ENCODE measurements at places on chromosomes 4 and X.

DNA sequence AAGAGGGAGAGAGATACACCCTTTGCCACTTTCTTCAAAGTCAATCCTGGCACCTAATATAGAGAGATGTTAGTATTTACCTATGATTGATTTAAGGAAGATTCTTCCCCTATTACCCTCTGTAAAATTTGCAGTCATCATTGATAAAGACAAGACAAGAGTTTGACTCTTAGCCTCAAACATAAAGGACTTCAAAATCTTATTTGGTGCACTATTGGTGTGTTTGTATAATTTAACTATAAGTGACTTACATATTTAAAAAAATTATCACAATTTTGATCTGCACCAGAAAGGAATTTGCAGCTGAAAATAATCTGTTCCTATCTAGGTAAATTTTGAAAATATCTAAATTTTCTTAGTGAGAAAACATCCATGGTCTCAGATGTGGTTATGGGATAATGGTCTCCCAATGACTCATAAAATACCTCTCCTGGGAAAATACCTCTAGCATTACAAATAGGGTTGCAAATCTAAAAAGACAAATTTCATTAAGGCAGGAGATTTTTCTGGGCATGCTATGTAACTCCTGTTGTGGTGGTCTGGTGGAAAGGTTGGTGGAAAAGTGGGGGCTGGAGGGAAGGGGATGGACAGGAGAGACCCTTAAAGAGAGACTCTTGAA, 173.6 kb upstream of the MED14 start:
- DNase-seq, result peak; percentile 33

DNA sequence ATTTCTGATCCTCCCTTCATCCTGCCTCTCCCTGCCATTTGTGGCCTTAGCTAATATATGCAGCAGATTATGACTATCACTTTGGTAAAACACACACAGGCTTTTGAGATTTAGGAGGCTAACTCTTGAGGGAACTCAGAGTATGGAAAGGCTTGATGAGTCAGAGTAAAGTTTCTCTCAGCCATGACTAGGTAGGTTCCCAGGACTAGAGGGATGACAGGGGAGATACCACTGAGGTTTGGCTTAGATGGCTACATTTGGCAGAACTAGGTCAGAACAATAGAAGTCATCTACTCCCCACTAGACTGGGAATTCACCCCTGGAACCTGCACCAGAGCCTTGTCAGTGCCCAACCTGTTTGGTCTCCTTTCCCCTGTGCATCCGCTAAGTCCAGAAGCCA, 585.7 kb downstream of the TLL1 start:
- peak; percentile 72 for DNase-seq

DNA sequence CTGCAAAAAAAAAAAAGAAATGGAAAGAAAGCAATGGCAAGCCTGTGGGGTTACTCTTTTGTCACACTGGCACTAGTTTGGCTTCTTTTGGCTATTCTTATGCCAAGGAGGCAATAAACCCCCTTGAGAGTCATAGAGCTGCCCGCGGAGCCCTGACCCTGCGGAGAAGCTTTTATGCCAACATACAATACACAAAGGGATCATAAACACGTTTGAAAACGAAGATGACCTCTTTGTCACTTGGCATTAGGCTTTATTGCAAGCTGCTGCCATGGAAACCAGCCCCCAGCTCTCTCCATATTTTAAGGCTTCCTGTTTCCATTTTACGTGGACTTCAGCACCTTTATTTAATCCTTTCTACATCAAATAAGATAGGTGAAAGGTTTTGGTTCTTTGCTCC, 7.6 kb downstream of the NEUROG2 start:
- no peak for DNase-seq

DNA sequence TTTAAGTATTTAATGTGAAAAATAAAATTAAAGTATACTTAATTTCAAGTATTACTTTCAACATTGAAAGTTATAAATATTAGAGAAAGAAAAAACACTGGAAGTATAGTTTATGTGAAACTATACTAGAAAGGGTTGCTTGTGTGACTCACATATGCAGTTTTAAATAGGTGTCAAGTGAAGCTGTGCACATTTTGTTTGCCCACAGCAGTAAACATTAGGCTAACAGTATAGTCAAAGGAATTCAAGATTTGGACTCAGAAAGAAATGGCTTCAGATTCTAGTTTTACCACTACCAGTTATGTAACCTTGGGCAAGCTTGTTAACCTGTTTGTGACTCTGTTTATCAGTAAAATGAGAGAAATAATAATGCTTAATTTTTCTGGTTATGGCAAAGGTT, 148.2 kb downstream of the FAM47B start:
- DNase-seq, result no peak

- peak; percentile 45 for DNase-seq
Observed at GRCh38 chrX:124098089-124098488, 136.6 kb downstream of the STAG2 start.

DNA sequence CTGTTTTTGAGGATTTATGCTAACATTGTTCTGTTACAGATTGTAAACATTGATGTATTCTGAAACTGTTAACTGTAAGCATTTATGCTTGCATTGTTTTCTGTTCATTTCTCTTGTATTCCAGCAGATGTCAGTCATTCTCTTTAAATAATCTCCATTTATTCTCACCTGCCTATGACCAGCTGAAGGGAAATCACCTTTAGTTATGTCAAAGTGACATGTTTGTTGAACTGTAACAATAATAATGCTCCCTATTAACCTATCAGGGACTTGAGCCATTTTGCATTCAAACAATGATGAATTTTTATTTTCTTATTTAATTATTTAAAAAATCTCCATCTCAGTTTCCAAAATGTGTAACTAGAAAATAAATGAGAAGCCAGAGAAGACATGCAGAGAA, 58.0 kb downstream of the SPCS3 start:
- DNase-seq, result peak; percentile 59

GRCh38 chrX:19955306-19955705, 35.6 kb downstream of the BCLAF3 start:
- peak; percentile 5 for DNase-seq

DNA sequence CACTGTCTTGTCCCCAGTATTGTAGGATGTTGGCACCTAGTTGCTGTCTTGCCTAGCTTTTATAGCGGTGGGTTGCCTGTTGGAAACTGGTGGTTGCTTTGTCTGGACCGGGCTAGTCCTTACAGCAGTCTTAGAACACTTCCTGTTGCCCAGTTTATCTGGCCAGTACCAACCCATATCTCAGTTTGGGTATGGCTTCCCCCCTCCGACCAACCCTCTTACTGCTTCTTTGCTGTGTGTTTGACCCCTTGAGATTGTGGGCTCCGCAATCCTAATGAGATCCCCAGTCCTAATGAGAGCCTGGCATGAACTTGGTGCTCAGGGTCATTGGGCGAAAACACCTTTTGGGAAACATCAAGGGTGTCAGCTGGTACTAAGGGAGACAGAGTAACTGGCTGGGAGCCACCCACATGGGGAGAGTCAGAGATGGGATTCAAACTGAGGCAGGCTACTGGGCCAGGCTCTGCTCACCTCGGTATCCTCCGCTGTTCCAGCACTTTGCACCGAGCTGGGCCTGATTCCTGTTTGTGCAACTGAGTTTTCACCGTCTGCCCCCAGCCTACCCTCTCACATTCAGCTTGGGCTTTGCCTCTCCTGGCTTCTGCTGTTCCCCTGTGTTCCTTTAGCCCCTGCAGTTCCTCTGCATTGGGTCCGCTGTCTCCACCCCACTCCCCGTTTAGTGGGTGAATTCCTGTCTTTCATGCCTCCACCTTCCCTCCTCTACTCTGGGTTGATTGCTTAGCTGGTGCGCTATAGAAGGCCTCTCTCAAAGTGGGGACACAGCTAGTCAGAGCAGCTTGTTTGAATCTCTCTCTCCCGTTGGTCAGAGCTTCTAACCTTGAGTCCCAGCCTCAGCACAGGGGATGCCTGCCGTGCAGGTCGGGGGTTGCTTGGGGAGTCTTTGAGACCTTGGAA, 1.6 kb downstream of the TBC1D14 start:
- DNase-seq, result no peak

DNA sequence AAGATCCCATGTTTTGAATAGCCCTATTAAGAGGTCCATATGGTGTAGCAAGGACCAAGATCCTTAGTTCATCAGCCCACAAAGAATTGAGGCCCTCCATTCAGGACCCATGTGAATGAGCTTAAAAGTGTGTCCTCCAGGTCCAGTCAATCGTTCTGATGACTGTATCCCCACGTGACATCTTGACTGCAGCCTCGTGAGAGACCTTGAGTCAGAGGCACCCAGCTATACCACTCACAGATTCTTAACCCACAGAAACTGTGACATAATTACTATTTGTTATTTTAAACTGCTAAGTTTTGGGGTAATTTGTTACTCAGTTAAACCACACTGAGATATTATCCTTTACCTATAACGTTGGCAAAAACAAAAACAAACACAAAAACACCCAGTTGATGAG, 62.4 kb downstream of the ZNF182 start:
- no peak for DNase-seq

GRCh38 chr4:600850-601515, 24.4 kb upstream of the PDE6B start:
- no peak for DNase-seq

GRCh38 chr4:78845472-78845871, 69.3 kb downstream of the BMP2K start:
- peak; percentile 28 for DNase-seq

All from cardiac fibroblast (primary cell).